Stimulated activated CD4-positive, alpha-beta T cell treated with anti-CD3 and anti-CD28 coated beads, Interleukin-2, amount 100 ng/mL, for 48 hours (primary cell): ENCODE measurements at places on chromosomes 13 and 19.

DNA sequence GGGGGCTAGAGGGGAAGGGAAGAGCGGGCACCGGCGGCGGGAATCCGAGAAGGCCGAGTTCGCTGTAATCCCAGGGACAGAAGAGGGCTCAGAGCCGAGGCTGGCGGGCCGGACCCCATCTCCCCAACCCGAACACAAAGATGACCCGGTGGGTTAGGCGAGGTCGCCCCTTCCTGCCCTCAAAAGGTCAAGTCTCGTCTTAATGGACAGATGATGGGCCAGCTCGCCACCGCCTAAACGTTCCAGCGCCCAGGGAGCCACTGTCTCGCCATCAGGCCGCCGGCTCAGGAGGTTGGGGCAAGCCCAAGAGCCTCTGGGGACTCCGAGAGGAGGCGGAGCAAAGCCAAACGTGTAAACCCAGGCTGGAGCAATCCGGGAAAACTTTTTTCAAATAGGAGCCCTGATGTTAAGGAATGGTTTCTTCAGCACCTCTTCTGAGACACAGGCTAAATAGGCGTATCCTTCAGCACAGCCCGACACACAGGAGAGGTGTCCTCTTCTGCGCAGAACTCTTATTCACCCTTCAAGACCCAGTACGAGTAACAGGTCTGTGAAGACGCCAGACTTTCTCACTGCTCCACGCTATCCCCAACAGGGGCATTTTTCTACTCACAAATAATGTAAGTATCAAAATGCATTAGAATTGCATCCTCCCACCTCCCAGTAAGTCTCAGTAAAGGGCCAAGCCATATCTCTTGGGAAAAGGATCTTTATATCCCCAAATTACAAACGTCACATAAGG is 6.3 kb upstream of the POU4F1 start:
- DNase-seq: no peak

DNA sequence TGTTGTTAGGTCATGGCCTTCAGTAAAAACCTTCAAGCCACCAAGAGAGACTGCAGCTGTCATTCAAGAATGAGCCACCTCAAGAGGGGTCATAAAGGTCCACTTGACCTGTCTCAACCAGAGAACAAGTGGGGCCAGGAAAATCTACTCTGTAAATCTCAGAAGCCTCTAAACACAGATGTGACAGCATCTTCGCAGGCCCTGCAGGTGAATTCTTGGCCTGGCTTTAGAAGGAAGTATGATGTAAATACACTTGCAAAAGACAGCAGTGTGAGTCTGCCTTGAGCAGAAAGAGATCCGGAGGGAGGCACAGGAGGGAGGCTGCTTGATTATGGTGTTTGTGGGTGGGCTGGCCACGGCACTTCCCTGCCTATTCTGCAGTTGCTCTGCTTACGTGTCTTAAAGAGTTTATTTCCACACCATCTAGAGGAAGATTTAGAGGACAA is 1082.9 kb downstream of the UQCRFS1 start:
- no peak for DNase-seq

DNA sequence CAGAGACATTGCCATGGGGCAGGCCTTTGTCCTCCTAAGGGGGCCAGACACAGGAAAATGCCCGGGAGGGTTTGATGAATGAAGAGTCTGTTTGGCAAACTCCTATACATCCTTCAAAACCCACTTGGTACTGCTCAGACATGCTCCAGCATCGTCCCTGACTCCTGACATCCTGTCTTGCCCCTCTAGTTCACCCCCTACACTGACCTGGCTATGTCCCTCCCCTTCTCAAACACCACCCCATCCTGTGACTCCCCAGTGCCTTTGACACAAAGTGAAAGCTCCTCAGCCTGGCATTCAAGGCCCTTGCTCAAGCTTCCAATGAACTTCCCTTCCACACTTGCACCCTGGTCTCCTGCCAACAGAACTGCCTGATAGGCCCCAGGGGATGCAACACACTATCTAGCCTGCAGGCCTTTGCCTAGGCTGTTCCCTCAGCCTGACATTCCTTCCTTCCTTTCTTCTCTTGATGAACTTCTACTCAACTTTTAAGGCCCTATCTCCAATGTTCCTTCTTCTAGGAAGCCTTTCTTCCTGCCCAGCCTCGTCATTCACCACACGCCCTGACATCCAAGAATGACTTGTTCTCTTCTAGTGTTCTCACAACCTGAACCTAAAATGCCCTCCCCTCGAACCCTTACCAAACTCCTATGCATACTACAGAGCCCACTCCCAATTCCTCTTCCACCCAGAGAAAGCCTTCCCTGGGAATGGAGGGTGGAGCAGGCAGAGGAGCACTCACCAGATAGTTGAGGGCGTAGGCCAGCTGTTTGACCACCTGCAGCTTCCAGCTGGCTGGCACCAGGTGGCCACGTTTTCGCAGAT is 12.4 kb downstream of the JAK3 start:
- DNase-seq: no peak

- no peak for DNase-seq
Measured at GRCh38 chr13:43058318-43058674, 34.9 kb downstream of the DNAJC15 start.

- DNase-seq: no peak
Measured at GRCh38 chr19:12825254-12826131, 8.9 kb downstream of the RTBDN start.
